ENCODE measurements at places on chromosomes 3 and 15.

GRCh38 chr3:57151021-57151449 is 14.1 kb downstream of the IL17RD start:
- DNase-seq = no peak

GRCh38 chr3:36496684-36497633 is 116.7 kb downstream of the STAC start:
- DNase-seq = no peak

- no peak for DNase-seq
These were observed 457.5 kb upstream of the ALCAM start for GRCh38 chr3:104909198-104909597.

GRCh38 chr3:190697901-190698300 is 164.6 kb downstream of the GMNC start:
- DNase-seq = no peak

GRCh38 chr3:48929358-48930035 is 10.9 kb downstream of the ARIH2 start:
- no peak for DNase-seq

Data from islet precursor cell (in vitro differentiated cells).